NCI-H2227 treated with DMSO at 0.1 percent for 48 hours (cell line): ENCODE measurements at places on chromosomes 6 and 20.

DNA sequence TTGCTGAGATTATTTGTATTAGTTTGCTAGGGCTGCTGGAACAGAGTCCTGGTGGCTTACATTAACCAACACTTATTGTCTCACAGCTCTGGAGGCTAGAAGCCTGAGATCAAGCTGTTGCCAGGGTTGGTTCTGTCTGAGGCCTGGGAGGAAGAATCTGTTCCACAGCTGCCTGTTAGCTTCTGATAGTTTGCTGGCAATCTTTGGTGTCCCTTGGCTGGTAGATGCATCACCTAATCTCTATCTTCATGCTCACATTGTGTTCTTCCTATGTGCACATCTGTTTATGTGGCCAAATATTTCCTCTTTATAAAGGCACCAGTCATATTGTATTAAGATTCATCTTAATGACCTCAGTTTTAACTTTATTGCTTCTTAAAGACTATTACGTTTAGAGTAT, 19.5 kb downstream of the SF3B5 start:
- no peak for DNase-seq

DNA sequence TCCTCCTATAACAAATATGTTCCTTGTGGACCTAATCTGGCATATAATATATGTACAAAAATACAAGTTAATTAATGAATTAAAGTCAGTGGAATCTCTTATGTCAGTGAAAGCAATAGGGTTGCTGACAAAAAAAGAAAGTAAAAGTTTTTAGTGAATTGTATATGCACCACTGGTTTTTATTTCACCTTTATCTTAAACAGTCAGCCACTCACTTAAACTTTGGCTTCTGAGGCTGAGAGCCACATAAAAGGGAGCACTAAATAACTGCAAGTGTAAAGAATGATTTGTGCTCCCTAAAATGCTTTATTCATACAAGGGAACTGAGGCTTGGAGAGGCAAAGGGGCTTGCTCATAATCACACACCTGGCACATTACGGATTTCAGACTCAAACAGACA, 9.9 kb upstream of the F13A1 start:
- no peak for DNase-seq

- DNase-seq, result no peak
Observed at GRCh38 chr6:6893701-6894100, 214.1 kb upstream of the RREB1 start.

- DNase-seq, result no peak
Observed at GRCh38 chr6:63609231-63609630, 26.4 kb upstream of the PHF3 start.

- DNase-seq, result no peak
Observed at GRCh38 chr6:42163981-42164380, 9.2 kb upstream of the GUCA1A start.

DNA sequence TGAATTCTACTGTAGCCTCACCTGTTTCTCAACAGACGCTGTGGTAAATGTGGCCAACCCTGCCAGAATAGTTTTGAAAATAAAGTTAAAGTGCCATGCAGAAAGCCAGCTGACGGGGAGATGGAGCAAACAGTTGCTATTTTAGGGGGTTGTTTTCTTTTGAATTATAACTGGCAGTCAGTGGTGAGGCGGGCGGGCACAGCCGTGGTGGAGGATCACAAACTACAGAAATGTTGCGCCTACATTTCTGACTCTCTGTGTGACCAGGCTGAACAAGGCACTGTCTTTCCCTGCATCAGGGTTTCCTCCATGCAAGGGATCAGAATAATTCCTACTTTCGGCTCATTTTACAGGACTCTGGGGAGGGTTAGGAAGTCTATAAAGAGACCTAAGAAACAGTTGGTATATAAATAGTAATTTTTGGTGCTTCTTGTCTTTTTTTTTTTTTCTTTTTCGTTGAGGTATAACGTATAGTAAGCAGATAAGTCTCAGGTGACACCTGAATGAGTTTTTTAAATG, 17.2 kb downstream of the CHMP4B start:
- no peak for DNase-seq

DNA sequence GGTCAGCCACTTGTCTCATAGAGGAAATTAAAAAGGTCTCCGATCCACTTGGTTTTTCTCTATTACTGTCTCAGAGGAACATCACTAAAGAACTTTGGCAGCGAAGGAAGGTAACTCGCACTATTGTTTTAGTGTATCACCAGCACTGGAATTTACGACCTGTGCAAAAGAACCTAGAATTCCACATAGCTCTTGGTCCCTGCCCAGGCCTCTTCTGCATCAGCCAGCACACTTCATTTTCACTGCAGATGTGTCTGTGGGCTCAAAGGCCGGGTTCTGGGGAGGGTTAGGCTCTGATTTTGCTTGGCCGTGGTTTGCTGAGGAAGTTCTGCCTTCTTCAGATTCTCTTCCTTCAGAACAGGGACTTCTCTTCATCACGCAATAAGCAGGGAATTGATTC, 102.8 kb upstream of the TMEM181 start:
- no peak for DNase-seq

DNA sequence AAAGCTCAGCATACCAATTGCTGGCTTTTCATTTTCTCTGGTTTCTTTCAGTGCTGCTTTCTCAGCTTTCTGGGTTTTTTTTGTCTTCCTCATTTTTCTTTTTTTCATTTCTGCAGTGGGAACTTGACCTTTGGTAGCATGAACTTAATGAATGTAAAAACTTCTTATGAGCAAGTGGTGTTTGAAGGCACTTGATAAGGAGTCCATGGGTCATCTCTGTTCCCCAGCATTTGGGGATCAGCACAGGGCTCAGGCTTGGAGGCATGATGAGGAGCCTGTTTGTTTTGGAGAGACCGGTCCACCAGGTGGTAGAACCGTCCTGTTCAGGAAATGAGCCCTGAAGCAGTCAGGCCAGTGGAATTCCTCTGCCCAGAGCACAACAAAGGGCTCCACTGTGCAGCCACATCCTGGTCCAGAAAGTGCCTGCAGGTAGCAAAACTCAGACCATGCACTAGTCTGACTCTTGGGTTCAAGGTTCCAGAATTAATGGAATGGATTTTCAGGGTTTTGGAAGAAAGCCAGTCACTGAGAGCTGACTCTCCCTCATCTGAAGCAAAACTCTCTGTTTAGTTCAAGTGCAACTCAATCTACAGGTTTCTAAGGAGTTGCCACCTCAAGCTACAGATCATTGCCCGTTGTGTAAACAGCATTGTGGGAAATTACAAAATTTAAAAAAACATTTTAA, 52.3 kb upstream of the ADGRF1 start:
- no peak for DNase-seq

DNA sequence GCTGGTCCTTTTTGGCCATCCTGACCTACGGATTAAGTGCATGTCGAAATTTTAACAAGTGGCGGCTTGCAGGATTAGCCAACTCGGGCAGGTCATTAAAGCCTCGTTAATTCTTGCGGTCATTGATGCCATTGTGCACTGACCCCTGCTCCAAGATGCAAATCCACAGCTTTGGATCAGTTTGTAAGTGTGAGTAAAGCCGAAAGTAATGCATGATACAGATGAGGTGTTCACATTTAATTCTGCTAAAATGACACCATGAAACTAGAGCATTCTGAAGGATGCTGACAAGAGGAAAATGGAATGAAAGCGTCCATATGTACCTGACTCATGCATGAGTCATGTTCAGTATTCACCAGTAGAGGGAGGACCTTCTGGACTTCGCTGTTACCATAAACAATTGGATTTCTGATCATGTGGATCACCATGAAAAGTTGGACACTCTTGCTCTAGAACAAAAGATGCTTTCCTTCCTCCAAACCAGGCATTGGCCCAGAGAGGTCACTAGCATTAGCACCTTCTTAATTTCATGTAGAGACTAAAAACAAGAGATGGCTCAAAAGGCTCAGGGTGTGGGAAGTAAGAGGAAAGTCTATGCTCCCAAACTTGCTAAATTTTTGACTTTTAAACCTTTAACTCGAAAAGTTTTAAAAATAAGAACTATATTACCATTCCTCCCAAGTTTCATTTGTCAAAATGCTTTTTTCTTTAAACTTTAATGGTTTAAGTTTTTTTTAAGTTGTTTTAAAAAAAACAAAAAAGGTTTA, 48.0 kb downstream of the MUC22 start:
- DNase-seq, result no peak

- DNase-seq, result no peak
Observed at GRCh38 chr6:43798688-43799444, 28.9 kb downstream of the VEGFA start.

DNA sequence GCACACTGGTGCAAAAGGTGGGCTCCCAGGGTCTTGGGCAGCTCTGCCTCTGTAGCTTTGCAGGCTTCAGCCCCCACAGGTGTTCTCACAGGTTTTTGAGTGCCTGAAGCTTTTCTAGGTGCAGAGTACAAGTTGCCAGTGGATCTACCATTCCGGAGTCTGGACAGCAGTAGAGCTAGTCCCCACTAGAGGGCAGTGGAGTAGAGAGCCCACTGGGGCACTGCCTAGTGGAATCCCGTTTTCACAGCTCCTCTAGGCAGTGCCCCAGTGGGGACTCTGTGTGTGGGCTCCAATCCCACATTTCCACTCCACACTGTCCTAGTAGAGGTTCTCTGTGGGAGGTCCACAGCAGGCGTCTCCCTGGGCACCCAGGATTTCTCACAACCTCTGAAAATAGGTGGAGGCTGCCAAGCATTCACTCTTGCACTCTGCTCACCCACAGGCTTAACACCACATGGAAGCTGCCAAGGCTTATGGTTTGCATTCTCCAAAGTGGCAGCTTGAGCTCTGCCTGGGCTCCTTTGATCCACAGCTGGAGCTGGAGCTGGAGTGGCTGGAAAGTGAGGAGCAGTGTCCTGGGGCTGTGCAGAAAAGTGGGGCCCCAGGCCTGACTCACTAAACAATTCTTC, 86.3 kb upstream of the PROKR2 start:
- DNase-seq, result no peak

- no peak for DNase-seq
Observed at GRCh38 chr6:162864911-162865310, 137.1 kb downstream of the PACRG start.

DNA sequence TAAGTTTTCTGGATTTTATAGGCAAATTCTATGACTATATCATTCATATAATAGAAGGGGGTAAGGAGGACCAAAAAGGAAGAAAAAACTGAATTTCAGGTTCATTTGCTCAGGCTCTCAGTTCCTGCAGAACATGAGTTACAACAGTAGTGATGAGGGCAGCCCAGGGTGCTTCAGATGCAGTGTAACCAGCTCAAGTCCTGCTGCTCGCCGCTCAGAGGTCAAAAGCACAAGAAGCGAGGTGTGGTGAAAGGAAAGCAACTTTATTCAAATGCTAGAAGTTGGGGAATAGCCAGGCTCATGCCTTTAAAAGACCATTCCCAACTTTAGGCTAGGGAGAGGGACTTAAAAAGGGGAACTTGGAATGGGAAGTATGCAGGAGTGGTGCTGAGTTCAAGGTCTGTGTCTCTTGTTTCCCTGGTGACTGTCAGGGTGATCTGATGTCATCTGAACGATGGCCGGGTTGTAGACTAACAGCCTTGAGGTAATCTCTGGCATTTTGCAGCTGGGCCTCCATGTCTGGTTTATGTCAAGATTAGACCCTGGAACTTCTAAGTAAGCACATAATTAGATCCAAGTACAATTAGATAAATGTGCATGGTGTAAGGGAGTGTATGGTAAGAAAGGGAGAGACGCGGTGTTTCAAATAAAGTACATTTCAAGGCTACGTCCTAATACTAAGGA, 14.5 kb upstream of the SEC63 start:
- DNase-seq, result no peak

DNA sequence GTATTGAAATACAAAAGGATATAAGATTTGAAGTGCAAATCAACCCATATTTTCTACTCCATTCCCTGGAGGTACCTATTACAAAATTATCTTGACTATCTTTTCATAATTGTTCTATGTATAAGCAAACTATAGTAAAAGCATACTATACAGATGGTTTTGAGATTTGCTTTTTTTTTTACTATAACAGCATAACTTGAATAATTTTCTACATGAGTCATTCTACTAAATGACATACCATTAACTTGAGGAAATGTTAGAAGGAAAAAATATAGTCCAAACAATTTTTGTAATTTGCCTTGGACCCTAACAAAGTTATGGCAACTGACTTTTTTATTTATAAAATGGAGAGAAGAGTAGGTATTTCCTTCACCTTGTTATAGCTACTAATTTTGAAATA, 472.7 kb downstream of the PKHD1 start:
- no peak for DNase-seq

- no peak for DNase-seq
Observed at GRCh38 chr20:834151-834746, 734 bp downstream of the FAM110A start.

DNA sequence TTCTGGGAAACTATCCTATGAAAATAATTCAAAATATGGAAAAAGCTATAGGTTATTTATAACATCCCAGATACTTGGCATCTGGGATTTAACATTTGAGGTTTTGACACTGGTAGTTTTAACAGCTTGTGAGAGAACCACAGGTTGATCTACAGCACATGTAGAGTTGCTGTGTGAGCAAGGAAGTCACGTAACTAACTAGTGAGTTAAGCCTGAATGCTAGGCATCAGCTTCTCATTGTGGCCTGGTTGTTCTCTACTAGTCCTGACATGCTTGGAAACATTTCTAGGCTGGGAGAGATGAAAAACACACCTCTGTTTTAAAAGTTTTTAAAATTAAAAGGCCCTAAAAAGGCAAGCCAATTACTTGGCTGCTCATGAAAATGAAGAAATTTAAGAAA, 28.2 kb downstream of the ESF1 start:
- DNase-seq, result no peak

DNA sequence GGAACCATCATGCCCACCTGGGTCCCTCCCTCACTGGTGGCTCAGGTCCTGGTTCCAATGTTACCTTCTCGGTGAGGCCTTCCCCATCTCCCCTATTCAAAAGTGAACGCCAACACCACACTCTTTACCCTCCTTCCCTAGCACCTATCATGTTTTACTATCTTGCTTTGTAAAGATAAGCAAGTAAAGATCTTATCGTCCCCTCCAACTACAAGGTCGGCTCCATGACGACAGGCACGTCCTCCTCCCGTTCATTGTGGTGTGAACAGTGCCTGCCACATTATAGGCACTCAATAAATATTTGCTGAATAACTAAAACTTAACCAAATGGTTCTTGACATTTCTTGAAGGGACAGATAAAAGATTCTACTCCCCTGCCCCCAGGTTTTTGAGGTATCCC, 147.1 kb downstream of the PREX1 start:
- DNase-seq, result no peak
